ENCODE measurements at places on chromosomes 3 and 15.

DNA sequence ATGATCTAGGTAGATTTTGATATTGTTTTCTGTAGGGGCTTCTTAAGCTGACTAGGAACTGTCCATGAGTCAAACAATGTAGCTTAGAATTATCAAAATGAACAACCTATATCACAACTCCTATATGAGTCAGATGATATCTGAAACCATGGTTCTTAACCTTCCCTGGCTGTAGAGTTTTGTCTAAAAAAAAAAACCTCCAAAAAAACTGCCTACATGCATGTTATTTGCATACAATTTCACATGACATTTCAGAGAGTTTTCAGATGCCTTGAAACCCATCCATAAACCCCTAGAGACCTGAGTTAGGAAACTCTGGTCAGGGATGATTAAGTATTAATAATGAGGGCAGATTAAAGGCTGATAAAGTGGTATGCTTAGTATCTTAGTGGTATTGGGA is 157.0 kb downstream of the CHST2 start:
- no peak for DNase-seq

- DNase-seq = no peak
Observed at GRCh38 chr3:89419647-89420241, 312.3 kb downstream of the EPHA3 start.

DNA sequence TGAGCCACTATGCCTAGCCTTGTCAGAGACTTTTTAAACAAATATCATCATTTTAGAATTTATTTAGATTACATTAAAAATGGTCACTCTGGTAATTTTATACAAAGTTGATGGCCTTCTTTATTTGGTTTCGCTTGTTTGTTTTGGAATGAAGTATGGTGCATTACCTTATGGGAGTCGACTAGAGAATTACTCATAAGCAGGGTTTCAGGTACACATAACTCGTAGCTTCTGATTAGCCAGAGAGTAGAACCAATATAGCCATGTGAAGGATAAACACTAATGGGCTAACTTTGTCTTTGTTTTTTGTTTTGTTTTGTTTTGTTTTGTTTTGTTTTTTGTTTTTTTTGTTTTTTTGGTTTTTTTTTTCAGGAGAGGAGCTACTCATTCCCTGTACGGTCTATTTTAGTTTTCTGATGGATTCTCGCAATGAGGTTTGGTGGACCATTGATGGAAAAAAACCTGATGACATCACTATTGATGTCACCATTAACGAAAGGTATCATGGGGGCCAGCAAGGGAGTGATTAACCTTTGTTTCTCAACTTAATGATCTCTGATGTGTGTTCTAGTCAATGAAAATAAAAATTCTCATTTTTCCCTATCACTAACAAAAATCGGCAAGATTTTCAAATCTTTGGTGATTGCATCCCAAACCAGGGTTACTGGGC is 113.2 kb downstream of the IL1RAP start:
- no peak for DNase-seq

DNA sequence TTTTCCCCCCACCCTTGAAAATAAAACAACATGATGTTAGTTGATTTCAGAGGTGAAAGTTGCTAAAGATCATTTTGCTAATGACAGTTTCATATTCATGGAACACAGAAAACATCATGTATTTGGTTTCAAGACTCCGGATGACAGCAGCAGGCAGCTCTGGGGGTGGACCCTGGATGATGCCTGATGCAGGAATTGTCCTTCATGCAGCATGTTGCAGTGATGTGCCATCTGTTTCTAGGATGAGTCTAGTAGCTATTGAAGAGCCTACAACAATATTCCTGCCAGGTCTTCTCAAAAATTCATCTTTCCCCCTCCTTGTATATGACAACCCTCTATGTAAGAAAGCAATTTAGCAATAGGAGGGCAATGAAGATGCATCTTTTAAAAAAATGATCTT is 108.3 kb downstream of the SV2B start:
- DNase-seq = no peak
